ENCODE measurements at places on chromosomes 7 and 10.

DNA sequence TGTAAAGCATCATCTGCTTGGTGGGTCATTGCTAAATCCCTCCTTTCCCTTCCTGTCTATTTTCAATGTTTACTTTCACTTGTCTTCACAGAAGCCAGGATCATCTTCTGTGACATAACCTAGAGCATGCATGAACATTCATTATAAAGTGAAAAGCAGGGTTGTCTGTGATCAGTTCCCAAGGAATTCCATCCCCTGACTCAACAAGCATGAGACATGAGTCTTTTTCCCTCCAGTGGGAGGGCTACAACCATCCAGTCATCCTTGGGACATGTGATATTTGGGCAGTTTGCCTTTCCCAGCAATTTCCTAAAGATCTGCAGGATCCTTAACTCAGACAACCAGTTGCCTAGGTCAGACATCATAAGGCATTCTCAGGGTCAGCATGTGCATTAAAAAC is 166.3 kb upstream of the TMEM196 start:
- no peak for DNase-seq

DNA sequence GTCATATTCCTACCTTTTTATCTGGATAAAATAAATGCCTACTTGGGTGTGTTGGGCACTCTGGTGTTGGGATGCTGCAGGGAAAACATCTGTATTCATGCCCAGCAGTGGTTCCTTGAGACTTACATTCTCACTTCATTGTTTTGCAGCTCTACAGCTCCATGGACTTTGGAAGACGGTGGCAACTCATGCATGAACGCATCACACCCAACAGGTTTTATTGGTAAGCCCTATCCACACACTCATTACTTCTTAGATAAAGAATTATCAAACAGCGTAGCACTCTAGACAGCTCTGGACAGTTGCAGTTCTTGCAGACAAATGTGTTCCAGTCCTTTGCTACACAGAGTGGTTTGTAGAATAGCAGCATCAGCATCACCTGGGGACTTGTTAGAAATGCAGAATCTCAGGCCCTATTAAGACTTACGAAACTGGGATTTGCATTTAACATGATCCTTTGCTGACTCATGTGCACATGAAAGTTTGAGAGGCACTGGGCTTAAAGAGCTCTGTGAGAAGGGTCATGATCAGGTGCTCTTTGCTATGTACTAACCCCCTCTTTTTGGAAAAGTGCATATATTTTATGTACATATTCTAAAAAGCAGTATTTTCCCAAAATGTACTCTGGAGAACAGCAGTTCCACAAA is 401.9 kb downstream of the SORCS3 start:
- DNase-seq: no peak

DNA sequence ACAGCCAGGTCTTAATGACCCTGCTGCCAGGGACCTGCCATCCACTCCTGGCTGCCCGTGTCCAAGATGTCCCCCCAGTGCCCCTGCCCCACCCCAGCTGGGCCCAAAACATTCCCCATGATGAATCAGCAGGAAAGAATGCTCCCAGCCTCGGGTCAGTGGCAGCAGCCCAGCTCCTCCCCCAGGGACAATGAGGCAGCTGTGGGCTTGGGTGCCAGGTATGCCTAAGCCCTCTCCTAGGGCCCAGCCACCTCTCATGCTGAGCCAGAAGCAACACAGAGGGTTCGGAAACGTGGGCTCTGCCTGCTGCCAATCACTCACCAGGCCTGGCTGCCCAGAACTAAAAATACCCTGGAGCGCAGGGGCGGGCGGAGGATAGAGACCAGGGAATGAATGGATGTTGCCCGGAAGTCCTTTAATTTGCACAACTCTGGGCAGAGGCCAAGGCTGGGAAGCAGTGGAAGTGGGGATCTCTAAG is 1.5 kb upstream of the LOXL4 start:
- no peak for DNase-seq

GRCh38 chr10:110759523-110759922 is 112.2 kb upstream of the PDCD4 start:
- DNase-seq: no peak

- no peak for DNase-seq
Observed at GRCh38 chr7:81002421-81002820, 83.6 kb upstream of the SEMA3C start.

DNA sequence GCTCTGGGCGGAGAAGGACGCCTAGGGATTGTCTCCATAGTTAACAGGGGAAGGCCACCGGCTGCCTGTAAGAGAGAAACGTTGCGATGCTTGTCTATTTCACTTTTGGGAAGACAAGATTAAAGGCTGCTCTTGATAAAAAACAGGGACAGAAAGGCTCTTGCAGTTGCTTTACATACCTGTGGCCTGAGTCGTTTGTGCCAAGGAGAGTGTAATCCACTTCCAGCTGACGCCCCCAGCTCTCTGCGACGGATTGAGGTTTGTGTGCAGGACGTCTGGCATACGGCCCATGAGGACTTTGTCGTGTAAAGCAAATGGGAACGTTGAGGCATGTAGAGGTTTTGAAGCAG is 1.1 kb downstream of the MAP3K8 start:
- no peak for DNase-seq

- no peak for DNase-seq
Observed at GRCh38 chr7:24727154-24728120, 29.8 kb downstream of the GSDME start.

DNA sequence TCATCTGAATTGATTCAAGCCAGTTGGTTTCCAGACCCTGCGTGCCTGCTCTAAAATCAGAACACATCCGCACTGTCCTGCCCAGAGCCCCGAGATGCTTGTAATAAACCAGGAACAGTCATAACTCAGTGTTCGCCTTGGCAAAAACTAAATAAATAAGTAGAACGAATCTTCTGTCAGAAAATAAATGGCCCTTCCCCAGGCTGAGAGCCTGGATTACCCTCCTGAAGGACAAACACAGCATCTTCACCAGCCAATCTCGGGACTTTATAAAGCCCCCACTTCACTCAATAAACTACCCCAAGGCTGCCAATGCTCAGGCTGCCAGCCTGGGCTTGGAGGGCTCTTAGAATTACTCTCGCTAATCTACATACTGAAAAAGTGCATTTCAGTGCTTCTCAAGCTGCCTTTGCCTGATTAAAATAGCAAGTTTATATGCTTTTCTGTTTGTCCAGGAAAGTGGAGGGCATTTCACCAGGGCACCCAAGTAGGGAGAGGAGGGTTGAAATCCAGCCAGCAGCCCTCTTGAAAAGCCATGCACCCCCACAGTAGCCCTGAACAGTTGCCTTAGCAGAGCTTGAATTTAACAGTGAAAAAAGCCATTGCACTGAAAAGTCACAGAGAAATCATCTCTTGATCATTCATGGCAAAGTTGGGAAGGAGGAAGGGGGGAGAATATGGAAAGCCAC is 136.6 kb downstream of the CALN1 start:
- no peak for DNase-seq

GRCh38 chr10:27252267-27253000 is 11.8 kb upstream of the ACBD5 start:
- DNase-seq: peak; percentile 81

DNA sequence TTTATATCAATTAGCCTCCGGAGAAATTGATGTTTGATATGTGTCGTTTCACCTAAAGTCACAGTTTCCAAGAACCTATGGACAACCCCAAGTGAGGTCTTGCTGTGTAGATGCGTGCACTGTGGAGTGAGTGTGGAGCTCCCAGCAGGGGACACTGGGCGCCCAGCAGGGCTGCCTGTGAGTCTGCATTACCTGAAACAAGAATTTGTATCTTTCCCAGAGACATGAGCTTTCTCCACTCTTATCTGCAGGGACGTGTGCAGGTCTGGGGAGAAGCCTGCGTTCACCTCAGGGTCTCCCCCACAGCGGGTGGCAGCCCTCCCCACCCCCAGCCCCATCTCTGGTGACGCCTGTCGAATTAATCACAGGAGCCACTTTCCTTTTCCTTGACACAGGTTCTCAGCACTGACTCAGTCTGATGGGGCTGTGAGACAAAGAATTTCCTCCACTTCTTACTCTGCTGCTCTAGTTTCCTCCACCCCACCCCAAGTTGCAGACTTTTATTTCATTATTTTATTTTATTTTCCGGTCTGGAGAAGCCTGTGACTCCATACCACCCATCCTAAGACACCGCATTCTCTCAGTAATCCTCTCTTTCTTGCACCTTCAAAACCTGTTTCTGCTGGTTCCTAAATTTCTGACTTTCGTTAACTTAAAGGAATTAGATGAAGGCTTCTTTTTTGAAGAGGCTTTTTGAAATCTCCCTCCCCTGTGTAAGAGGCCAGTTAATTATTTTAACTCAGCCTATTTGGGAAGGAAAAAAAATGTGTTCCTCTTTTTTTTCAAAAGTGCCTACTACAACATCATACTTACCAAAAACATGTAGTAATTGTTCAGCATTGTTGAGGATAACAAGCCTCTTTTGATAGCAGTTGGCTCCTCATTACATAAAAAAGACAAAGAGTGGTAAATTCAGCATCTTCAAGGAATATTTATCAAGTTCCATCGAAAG is 17.0 kb upstream of the INSIG1 start:
- no peak for DNase-seq

- no peak for DNase-seq
Observed at GRCh38 chr7:19091550-19092200, 25.8 kb downstream of the TWIST1 start.

- DNase-seq: no peak
Observed at GRCh38 chr10:131116991-131117375, 194.5 kb downstream of the TCERG1L start.

- no peak for DNase-seq
Observed at GRCh38 chr10:94357193-94357592, 5.5 kb downstream of the NOC3L start.

DNA sequence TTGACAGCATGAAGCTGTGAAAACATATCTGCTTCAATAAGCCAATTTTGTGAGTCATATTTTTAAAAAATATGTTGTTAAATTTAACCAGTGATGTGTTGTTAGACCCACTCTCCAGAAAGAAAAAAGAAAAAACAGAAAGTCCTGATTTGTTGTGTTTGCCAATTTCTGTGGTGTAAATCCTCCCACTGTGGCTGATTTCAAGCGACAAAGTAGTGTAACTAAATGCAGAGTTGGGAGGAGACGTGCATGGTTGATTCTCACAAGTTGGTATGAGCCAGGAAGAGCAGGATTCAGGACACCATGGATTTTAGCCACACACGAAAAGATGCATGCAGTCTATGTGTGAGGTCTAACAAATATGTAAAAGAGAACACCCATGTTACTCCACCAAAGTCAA is 139.1 kb downstream of the CCDC3 start:
- DNase-seq: no peak

- DNase-seq: no peak
Observed at GRCh38 chr7:44325811-44326241, 432 bp upstream of the CAMK2B start.

- DNase-seq: no peak
Observed at GRCh38 chr7:138948403-138948802, 32.8 kb downstream of the KIAA1549 start.

GRCh38 chr7:67423065-67423464 is 426.4 kb downstream of the TYW1 start:
- no peak for DNase-seq

DNA sequence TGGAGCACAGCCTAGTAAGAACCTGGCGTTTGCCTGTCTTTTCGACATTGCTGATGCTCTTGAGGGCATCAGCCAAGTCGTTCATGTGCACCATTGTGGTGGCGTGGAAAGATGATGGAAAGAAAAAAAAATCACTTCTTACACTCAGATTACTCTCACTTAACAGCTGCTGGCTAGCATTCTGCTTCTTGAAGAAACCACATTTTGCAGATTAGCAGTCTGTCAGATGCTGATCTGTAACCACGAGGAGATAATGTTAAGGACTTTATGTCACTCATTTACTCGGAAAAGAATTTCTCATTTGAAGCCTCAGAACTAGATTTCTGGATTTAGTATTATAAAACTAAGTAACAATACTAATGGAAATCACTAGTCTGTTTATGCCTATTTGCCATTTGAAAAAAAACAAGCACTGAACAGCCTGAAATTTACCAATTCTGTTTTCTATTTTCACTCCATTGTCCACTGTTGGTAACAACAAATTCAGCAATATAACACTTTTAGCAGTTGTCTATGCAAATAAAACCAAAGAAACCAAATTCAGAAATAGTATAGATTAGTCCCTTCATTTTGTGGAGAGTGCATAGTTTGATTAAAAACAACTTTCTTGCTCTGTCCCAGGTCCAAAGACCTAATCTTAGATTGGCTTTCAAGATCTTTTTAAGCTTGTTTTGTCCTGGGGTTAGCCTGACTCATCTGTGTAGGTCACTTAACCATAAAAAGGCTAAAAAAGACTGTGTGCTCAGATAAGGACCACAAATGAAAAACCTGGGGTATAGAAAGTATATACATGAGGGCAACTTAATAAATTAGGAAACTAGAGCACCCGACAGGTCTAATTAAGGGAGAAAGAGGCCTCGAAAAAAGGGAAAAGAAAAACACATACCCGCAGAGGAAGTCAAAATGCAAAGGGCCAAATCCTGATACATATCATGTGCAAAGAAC is 67.5 kb downstream of the NT5C2 start:
- DNase-seq: no peak

- DNase-seq: no peak
Observed at GRCh38 chr10:17878896-17879295, 69.7 kb downstream of the MRC1 start.

DNA sequence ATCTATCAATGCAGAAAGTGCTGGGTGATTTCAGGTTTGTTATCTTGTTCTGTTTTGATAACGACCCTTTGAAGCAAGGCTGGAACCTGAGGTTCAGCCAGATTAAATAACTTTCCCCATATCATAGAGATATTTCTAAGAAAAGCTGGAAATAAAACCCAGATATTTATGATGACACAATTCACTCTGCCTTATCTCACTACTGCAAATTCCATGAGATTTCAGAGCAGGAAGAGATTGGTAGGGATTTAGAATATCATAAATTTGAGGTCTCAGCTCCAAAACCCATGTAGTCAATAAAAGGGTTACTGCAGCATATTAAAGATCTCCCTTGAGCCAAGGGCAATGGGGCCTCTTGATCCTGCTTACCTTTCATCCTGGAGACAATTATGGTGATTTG is 692.5 kb upstream of the IGFBP3 start:
- no peak for DNase-seq

GRCh38 chr7:90536449-90536848 is 59.7 kb upstream of the CDK14 start:
- no peak for DNase-seq

DNA sequence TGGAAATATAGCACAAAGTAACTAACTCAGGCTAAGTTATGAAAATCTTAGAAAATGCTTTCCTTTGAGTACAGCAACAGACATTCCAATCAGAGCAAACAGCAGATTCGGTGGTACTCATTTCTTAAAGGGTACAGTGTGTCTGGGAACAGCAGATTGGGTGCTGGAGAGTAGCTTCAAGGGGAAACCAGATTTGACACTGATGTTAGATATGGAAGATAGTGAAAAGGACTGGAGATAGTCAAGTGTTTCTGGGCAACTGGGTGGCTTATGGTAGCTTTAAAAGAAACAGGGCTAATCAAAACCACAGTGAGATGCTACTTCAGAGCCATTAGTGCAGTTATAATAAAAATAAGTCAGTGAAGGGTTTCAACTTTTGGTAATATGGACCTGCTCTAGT is 12.1 kb upstream of the UMAD1 start:
- DNase-seq: no peak
